Fibroblast of skin of back (primary cell): ENCODE measurements at places on chromosomes 12 and 14.

DNA sequence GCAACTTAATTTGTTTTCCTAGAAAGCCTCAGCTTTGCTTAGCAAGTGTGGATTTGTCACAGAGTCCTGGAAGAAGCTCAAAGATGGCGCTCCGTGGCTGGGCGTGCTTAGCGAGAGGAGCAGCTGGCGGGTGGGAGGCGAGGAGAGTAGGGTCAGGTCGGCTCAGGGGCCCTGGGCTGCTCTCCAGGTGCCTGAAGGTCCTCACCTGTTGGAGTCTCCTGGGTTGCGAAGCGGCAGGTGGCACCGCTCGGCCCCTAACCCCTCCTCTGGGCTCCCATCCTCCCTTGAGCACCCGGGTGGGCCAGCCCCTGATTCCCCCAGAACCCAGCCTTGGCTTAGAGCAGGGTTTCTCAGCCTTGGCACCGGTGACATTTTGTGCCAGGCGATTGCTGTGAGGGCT is 25.1 kb downstream of the LRTM2 start:
- no peak for DNase-seq

- peak; percentile 63 for DNase-seq
Measured at GRCh38 chr14:68076451-68076850, 256.9 kb downstream of the RAD51B start.

- peak; percentile 57 for DNase-seq
Measured at GRCh38 chr12:15276088-15276698, 46.1 kb upstream of the PTPRO start.

GRCh38 chr14:89773644-89774316 is 180.8 kb downstream of the EFCAB11 start:
- peak; percentile 33 for DNase-seq

GRCh38 chr12:55861396-55861795 is 18.7 kb upstream of the MMP19 start:
- DNase-seq: no peak

DNA sequence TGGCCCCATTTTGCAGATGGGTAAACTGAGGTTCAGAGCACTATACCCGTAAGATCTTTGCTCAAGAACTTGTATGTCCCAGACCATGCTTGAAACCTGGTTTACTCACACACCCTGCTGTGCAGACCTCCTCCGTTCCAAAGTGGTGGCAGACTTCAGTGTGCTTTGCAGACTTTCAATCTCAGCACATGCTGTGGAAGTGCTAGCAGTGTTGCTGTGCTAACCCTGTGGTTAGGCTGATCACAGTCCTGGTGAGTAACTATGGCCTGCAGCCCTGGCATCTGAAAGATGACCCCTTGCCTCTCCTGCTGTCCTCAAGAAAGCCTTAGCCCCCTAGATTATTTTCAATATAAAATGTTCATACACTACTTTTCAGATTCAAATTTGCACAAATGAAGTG is 450.6 kb downstream of the DPF3 start:
- DNase-seq: no peak
